Stimulated activated CD8-positive, alpha-beta memory T cell treated with anti-CD3 and anti-CD28 coated beads, Interleukin-4, amount 100 ng/mL, for 1 hour (primary cell): ENCODE measurements at places on chromosomes 13 and 19.
A peak's percentile ranks its signal among the peaks of the same experiment; 100 is the strongest.

GRCh38 chr19:4730740-4731171 lies 7.1 kb upstream of the DPP9 start:
- peak; percentile 37 for DNase-seq

DNA sequence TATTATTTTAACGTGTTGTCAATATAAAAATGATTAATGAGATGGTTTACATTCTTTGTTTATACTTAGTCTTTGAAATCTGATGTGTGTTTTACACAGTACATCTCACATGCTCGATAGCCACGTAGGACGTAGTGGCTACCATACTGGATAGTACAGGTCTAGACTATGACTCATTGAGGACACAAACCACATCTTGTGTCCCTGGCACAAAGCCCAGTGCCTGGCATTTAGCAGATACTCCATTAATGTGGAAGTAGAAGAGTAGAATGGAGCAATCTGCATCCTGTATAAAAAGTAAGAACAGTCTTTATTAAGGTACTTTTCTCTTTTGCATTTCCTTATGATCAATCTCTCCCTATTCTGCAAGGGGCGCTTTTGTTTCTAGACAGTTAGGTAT lies 49.0 kb upstream of the FRY start:
- DNase-seq, result no peak

DNA sequence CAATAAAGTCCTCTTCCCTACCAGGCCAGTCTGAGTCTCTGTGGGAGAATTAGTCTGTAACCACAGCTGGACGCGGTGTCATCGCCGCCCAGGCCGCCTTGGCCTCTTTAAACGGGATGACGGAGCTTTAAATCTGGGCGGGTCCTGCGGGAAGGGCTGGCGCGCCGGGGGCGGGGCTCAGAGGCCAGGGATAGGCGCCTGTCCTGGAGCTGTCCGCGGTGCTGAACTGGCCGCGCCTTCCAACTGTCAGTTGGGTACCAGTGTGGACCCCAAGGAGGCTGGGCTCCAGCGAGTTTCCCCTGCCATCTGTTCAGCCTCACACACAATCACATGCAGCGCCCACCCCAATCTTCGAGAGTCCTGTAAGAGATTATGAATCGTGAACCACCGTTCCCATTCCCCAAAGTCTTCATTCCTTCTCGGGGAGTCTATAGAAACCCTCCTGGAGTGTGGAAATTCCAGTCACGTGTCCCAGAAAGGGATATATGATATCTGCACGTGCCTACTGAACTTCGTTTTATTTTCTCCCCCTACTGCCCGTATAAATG lies 11.5 kb downstream of the APLP1 start:
- no peak for DNase-seq

- DNase-seq, result no peak
Measured at GRCh38 chr19:15439078-15439799, 10.5 kb downstream of the WIZ start.

GRCh38 chr13:97245011-97245410 lies 22.9 kb downstream of the MBNL2 start:
- no peak for DNase-seq

- DNase-seq, result no peak
Measured at GRCh38 chr13:106296723-106297122, 238.7 kb downstream of the EFNB2 start.

- no peak for DNase-seq
Measured at GRCh38 chr13:31204592-31204991, 4.8 kb downstream of the B3GLCT start.

- peak; percentile 17 for DNase-seq
Measured at GRCh38 chr19:16660763-16661479, at the start of gene TMEM38A. Gene TMEM38A (plus strand): TSS chr19:16661139. CDS start chr19:16661218, 79 bp downstream.

- no peak for DNase-seq
Measured at GRCh38 chr13:71237332-71237731, 629.7 kb downstream of the DACH1 start.

GRCh38 chr19:1857648-1858326 lies 5.6 kb downstream of the KLF16 start:
- no peak for DNase-seq

DNA sequence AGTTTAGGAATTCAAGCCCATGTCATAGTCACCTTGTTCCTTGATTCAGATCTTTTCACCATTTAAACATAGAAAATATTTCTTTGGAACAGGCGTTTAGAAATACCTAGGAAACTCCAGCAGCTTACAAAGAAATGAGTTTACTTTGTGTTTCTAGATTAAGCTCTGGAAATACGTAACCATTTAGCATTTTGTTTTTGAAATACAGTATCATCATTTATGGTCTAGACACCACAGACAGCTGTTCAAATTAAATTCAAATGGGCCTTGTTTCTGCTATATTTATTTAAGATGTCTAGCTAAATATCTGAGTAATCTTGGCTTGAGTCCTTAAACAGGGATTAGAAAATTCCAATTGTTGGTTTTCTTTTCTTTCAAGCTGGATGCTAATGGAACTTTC lies 228.5 kb downstream of the NDFIP2 start:
- DNase-seq, result no peak

DNA sequence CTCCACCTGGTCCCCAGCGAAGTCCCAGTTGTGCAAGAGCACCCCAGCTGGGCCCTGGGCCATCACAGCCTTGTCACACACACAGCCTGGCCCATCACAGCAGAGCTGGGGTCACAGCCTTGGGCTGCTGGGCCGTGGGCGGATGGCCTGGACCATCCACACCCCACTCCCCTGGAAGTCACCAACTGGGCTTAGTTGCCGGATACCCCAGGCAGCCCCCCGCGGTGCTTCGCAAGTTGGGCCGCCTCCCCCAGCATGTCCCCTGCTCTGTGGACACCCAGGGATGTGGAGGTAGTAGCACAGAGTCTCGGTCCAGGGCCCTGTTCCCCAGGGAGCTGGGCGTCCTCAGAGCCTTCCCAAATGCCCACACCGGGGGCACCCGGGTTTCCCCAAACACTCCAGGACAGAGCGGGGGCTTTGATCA lies 4.5 kb upstream of the ZNF554 start:
- DNase-seq, result no peak

GRCh38 chr13:105702441-105702840 lies 833.0 kb downstream of the EFNB2 start:
- DNase-seq, result no peak

DNA sequence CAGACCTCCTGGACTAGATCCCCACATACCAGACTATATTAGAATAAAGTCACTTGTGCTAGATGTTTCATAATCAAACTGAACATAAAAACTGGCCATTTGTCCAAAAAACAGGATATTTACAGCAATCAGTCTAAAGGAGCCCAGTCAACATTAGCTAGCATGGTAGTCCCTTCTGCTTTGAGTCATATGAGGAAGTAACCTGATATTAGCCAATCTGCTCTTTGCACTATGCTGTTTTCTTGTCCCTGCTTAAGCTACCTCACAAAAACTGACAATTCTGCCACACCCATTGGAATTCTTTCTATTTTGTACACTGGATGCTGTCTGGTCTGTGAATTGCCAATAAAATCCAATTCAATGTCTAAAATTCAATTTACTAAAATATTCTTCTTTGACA lies 1824.2 kb downstream of the OLFM4 start:
- DNase-seq, result no peak

DNA sequence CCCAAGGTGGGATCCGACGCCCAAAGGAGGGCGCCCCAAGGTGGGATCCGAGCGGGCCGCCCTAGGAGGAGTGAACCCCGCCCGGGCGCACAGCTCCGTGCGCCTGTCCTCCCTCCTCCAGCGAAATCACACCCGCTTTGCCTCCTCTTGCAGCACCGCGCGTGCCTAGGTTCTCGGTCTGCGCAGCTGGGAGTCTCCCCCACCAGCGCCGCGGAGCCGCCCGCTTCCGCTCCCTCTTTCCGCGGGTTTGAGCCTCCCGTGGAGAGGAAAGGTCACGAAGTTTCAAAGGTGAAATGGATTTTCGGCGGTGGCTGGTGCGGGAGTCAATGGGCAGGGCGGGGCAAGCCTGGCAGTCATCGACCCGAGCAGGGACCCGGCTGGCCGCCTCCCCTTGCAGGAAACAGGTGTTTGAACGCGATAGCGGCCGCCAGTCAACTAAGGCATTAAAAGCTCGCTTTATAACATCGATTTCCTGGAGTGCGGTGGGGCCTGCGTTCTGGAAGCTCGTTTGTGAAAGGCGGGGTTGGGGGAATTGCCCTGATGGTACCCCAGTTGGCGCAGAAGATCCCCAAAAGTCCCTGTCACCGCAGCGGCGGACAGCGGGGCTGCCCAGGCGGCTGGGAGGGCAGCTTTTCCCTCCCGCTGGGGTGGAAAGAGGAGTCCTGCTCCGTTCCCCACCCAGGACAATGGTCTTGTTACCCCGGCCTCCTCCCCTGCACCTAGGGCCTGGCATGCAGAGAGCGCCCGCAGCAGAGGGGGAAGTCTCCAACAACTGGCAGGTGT lies 9.0 kb upstream of the SOX1 start:
- no peak for DNase-seq

- DNase-seq, result no peak
Measured at GRCh38 chr19:44816301-44816700, 7.4 kb downstream of the BCAM start.

DNA sequence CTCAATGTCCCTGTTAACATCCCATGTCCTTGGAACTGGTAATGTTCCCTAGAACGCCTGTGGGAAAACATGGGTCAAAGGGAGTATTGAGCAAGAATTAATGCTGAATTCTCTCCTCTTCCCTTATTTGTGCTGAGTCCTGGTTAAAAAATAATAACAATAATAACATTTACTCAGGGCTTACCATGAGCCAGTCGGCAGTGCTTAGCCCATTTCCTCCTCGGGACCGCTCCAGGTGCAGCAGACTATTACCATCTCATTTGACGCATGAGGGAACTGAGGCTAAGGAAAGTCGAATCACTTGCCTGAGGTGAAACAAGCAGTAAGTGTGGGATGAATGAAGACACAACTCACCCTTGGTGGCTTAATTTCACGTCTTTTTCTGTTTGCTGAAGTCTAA lies 33.6 kb upstream of the SLC15A1 start:
- DNase-seq, result no peak

GRCh38 chr13:103356226-103356864 lies 290.1 kb upstream of the SLC10A2 start:
- DNase-seq, result no peak

DNA sequence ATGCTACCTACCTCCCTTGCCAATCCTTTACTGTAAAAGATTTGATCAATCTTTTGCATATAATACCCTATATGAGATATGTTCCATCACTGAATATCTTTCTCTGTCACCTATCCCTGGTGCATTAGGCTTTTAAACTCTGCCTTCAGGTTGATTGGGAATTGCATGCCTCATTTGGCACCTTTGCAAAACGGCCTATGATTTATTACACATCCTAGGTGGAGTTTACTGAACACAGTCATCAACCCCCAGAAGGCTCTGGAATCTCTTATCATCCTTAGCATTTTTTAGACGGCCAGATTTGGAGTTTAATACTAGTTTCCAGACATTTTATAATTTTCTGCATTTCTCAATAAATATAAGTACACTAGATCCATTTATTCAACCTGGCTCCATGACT lies 448.4 kb upstream of the SLC10A2 start:
- no peak for DNase-seq

DNA sequence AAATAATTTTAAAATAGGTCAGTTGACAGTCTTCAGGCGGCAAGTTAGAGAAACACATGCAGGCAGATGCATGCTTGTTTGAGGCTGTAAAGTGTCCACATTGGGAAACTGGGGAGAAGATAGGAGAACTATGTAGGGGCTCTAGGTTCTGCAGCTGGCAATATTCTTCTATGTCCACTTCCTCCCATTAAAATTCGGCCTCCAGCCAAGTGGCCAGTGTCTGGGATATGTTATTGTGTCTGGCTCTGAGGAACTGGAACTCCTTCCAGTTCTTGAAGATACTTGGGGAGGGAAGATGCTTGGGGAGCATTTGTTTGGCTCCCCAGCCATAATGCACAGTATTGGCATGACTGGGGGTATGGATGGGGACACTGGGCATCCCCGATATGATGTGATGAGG lies 20.9 kb upstream of the KLF2 start:
- no peak for DNase-seq

DNA sequence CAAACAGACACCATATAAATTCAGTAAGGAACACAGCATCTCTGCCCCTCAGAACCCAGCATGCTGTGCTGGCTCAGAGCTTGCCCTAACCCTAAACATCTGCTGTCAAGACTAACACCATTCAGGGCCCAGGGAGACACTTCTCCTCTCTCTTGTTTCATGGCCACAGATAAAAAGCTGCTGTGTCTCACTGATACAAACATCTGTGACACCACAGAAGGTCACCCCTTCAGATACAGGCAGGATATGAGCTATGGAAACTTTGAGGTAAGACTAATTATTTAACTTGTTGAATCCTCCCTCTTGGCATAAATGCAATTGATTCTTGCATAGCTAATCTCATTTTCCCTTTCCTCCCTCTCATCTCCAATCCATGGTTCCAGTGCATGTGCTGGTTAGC lies 61.6 kb upstream of the GPR12 start:
- DNase-seq, result no peak

DNA sequence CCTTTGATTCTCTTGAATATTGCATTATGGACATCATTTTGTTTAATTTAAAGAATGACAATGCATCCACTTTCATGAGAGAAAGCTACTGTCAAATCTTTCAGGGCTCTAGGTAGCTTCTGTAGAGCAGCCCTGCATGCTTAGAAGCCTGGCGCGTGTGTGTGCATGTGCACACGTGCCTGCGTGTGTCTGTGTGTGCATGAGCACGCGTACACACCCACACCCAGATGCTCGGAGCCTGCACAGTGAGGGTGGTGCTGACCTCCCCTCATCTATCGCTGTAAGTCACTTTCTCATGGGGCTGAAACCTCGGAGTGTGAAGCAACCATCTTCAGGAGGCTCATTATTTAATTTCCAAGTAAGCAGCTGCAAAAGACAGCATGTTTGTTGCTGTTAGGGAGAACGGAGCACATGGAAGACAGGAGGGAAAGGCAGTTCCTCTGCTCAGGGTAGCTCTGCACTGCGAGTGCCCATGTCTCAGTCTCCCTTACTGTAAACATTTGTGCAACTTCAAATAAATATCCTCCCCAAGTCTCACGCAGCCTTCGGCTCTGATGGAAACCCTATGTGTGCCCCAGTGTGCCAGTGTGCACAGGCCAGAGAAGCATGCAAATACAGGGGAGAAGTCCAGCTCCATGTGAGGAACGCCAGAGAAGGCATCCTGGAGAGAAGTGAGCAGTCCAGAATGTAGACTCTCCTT lies 22.8 kb downstream of the TSHZ3 start:
- DNase-seq, result no peak

DNA sequence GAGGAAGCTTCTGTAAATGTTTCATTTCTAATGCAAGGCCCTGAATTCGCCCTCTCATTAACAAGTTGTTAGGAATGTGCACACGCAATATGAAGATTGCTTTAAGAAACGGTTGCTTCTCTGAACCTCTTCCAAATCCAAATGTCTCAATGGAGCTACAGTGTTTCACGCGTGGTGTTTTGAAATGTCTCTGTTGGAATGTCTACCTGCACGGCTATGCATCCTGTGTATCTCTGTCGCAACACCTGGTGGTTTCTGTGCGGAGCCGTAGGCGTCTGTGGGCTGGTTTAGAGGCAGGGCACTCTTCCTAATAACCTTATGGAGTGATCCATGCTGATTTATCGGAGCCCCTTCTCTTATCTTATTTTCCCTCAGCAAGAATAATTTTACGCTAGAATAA lies 1584.2 kb upstream of the SLC10A2 start:
- DNase-seq, result no peak
